SK-N-SH treated with all-trans-retinoic acid at 6 μM for 48 hours (cell line): ENCODE measurements at places on chromosomes 16 and 17.

DNA sequence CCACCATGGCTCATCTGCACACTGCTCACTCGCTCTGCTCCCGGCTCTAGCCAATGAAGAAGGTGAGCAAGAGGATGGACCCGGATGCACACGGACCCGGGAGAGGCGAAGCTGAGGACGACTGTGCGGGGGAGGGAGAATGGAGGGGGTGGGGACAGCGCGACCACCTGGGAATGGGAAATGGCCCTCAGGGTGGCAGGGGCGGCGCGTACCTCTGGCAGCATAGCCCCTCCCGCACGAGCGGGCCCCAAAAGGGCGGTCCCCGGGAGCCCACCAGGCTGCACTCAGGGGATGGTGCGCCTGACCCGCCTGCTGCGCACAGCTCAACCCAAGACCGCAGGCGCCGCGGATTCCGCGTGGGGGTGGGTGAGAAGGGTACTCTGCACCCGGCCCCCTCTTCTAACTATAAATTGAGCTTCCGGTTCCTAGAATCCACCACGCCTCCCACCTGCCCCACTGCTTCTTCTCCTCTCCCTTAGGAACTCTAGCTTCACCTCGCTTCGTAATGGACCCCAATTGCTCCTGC is 6.1 kb downstream of the MT1H start:
- no peak for ATAC-seq

- ATAC-seq, result no peak
Observed at GRCh38 chr17:8368193-8368592, 8.3 kb downstream of the KRABD2 start.

DNA sequence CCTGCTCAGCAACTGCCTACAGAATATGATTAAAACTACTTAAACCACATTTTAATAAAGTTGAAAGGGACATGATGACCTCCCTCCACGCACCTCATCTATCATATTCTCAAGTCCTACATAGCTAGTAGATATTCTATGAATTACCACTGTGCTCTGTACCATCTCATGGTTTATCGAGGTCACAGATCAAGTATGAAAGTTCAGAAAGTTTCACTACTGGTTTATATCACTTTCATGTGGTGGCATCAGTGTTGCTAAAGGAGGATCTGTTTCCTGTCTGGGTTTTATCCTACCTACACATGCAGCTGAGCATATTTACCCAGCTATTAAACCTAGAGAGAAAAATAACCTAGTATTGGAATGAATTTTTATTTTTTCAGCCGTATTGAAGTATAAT is 214.9 kb upstream of the MON1B start:
- no peak for ATAC-seq

GRCh38 chr17:1469231-1469852 is 13.3 kb upstream of the CRK start:
- no peak for ATAC-seq
